ENCODE measurements at places on chromosomes 6 and 20.

DNA sequence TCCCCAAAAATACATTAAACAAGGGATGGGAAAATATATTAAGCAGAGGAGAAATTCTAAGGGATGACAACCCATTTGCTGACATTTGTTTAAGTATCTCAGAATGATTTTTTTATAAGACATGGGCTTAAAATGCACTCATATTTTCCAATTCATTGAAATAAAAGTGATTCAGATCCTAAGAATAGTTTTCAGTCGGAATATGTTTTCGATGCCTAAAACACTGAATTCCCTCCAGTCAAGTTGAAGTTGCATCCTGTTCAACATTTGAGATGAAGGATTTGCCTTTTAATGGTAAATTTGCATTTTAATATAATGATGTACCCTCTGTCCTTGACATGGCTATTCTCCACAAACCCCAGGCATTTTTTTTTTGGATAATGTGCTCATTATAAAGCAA is 79.3 kb downstream of the PTCHD4 start:
- no peak for DNase-seq

- DNase-seq: no peak
These were observed 26.1 kb upstream of the FOXF2 start for GRCh38 chr6:1363298-1363697.

- DNase-seq: no peak
These were observed 67.9 kb downstream of the EZR start for GRCh38 chr6:158751224-158751623.

DNA sequence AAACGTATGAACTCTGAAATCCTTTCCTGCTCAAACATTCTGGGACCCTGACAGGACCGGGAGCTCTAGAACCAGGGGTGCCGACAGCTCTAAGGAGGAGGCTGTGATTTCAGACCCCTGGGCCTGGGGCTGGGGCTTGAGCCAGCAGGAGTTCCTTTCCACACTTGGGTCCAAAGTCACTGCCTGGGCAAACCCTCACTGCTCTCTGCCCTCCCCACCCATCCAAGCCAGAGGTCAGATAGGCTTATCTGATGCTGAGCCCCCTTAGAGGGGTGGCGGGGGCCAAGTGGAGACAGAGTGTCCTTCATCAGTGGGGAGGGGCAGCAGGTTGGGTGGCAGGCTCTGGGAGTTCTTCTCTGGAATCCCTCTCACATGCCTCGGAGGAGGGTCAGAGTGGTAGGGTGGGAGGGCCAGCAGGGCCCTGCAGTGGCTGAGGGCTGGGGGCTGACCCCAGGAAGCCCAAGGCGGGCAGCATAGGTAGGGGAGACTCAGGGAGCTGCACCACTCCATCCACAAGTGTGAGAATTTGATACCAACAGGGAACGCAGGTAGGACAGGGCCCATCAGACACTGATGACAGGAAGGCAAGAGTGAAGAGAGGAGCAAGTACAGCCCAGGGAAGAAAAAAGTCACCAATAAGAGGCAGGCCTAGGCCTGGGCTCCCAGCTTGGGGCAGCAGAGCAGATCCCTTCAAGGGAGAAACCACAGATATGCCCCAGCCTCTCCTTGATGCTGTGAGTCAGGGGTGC is 121.0 kb downstream of the MRPL14 start:
- no peak for DNase-seq
